Motor neuron (in vitro differentiated cells): ENCODE measurements at places on chromosomes 1 and 21. TPM values are rescaled to one million over a fixed set of nuclear protein-coding genes. Genes with fewer than 3 reads are reported as not detected.

The CYP4A22 gene
- 1.6 and 2.4 TPM in 2 replicates for total RNA-seq

The TTF2 gene
- 9.2 and 11.0 TPM in 2 replicates for total RNA-seq

The IRF6 gene
- total RNA-seq = 0.31 TPM in 1 of 2 replicates, not detected in the other

The PKLR gene
- 0.10 and 0.16 TPM in 2 replicates for total RNA-seq

The TMEM9 gene
- 78.3 and 83.4 TPM in 2 replicates for total RNA-seq

The C2CD4D gene
- 0.21 and 0.27 TPM in 2 replicates for total RNA-seq

The FCER1G gene
- not detected in 2 replicates for total RNA-seq

The AMPD1 gene
- total RNA-seq = 0.27 TPM in 1 of 2 replicates, not detected in the other

The SMCP gene
- not detected in 2 replicates for total RNA-seq

The CSF3R gene
- 0.16 and 0.97 TPM in 2 replicates for total RNA-seq

The LAMC1 gene
- 235 and 246 TPM in 2 replicates for total RNA-seq

The CFAP74 gene
- 0.22 and 0.25 TPM in 2 replicates for total RNA-seq

The PLD5 gene
- total RNA-seq = 1.5 and 1.6 TPM in 2 replicates

The PTPN7 gene
- total RNA-seq = 0.42 and 0.55 TPM in 2 replicates

The CELF3 gene
- 0.52 and 0.53 TPM in 2 replicates for total RNA-seq

The HHIPL2 gene
- 6.1 and 6.9 TPM in 2 replicates for total RNA-seq

The IL19 gene
- total RNA-seq = not detected in 2 replicates

The IFNGR2 gene
- 38.3 and 40.2 TPM in 2 replicates for total RNA-seq

The SPRR2B gene
- total RNA-seq = 2.9 TPM in 1 of 2 replicates, not detected in the other

The OR10Z1 gene
- 0.10 and 0.27 TPM in 2 replicates for total RNA-seq

The OR2L8 gene
- total RNA-seq = 1.8 and 1.9 TPM in 2 replicates

The CELA2A gene
- not detected in 2 replicates for total RNA-seq

The KCNN3 gene
- 0.59 and 0.83 TPM in 2 replicates for total RNA-seq

The CAP1 gene
- 131 and 135 TPM in 2 replicates for total RNA-seq

The IGSF5 gene
- 0.63 and 0.95 TPM in 2 replicates for total RNA-seq

The INKA2 gene
- total RNA-seq = 5.9 and 6.5 TPM in 2 replicates

The OR6K3 gene
- total RNA-seq = 0.14 and 0.54 TPM in 2 replicates

The EGLN1 gene
- 41.5 and 44.1 TPM in 2 replicates for total RNA-seq

The E2F2 gene
- total RNA-seq = 4.7 and 4.8 TPM in 2 replicates

The OLIG2 gene
- total RNA-seq = 0.30 and 0.64 TPM in 2 replicates

The CACNA1S gene
- 0.04 and 0.05 TPM in 2 replicates for total RNA-seq

The PPM1J gene
- 0.36 and 0.93 TPM in 2 replicates for total RNA-seq

The FALEC gene
- total RNA-seq = 0.57 and 1.7 TPM in 2 replicates

The PTPRC gene
- 0.97 and 1.3 TPM in 2 replicates for total RNA-seq
